ENCODE measurements at places on chromosomes 6 and 20. TPM values are rescaled to one million over a fixed set of nuclear protein-coding genes. Genes with fewer than 3 reads are reported as not detected.

Gene HMGN3
- 18.1 TPM for total RNA-seq

Gene TREML1
- total RNA-seq: not detected

Gene MAPK13
- 16.7 TPM for total RNA-seq

Gene CD24
- total RNA-seq: 3.3 TPM

Gene SLC22A1
- total RNA-seq: 0.40 TPM
